ENCODE measurements at places on chromosomes 16 and 17. TPM values are rescaled to one million over a fixed set of nuclear protein-coding genes. Genes with fewer than 3 reads are reported as not detected.
A peak's percentile ranks its signal among the peaks of the same experiment; 100 is the strongest.

DNA sequence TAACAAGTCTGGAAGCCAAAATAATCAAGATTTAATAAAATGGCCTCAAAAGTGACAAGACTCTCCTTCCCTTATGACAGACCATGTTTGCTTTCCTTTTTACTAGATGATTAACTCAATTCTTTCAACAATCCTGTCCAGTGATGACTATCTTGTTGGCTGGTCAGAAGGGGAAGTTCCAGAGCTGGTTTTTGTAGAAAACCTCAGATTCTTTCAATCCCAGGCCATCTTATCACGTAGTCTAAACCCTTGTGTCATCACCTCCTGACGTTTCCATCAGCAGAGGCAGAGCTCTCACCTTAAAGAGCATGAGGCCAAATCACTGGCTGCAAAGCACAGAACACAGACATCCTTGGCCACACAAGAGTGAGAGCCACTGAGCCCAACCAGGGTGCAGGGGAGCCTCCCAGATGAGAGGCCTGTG lies 125.3 kb downstream of the ANKRD11 start:
- DNase-seq, result peak; percentile 68

DNA sequence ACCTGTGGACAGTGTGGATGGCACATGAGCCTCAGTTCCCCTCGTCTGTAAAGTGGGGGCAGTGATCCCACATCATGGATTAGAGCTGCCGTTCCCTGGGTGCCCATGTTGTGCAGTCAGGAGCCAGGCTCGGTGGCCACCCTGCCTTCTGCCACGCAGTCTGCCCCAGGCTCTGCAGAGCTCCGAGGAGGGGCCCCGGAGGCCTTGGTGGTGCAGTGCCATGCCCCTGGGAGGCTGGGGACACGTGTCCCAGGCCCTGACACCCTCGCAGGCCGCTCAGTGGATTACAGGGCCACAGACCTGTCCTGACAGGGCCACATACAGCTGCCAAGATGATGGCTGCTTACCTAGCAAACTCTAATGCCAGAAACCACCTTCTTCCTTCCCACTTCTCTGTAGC lies 59.7 kb upstream of the ZNF469 start:
- DNase-seq, result no peak

GRCh38 chr17:5840811-5841446 lies 229.2 kb upstream of the WSCD1 start:
- DNase-seq, result no peak

- DNase-seq, result no peak
Measured at GRCh38 chr17:5871666-5872065, 198.5 kb upstream of the WSCD1 start.

GRCh38 chr17:7992516-7992915 lies 9.9 kb upstream of the GUCY2D start:
- DNase-seq, result peak; percentile 99

DNA sequence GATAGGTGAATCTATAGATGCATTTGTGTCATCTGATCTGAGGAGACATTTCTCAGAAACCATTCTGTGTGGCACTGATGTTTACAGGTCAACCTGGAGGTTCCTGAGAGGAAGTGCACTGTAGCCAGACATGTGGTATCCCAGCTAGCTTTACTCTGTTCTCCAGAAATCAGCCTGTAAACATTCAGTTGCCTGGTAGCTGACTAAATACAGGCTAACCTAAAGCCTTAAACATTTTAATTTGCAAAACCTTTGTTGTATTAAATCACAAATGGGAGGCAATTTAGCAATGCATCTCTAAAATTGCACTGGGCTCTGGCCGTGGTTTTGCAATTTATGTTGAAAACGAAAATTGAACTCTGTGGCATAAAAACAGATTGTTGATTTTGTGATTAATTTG lies 207.6 kb downstream of the FTO start:
- no peak for DNase-seq

DNA sequence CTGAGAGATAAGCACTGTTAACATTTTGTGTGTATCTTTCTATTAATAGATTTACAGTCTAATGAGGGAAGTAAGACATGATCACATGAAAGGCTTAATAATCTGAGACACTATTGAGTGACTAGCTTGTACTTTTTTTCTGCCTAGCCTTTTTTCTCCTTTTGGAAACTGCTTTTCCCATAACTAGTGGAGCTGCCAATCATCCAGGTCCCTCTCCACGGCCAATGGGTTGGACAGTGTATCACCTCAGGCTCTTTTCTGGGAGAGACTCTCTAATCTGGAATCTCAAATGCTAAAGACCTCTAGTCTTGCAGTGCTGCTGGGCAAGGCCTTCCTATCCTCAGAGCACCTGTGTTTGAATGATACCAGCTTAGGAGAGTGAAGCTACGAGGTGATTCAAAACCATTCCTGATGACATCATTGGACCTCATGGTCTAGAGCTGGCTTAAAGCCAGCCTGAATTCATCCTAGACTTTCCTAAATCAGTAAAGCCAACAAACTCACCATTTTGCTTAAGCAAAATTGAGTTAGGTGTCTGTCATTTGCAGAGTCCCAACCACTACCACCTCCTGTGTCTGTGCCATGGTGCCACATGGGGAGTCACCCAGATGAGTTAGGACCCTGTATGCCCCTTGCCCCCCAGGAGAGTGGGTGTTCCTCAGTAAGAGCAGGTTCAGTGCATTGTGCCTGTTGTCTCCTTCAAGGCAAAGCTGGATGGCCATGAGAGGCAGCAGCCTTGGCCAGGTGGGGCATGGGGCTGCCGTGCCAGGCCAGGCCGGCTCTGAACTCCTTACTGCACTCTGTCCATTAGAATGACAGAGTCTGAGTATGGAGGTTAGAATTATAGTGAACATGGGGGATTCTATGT lies 62.9 kb downstream of the SPECC1 start:
- peak; percentile 31 for DNase-seq

- peak; percentile 10 for DNase-seq
Measured at GRCh38 chr17:41308251-41308917, 725 bp downstream of the KRTAP16-1 start.

DNA sequence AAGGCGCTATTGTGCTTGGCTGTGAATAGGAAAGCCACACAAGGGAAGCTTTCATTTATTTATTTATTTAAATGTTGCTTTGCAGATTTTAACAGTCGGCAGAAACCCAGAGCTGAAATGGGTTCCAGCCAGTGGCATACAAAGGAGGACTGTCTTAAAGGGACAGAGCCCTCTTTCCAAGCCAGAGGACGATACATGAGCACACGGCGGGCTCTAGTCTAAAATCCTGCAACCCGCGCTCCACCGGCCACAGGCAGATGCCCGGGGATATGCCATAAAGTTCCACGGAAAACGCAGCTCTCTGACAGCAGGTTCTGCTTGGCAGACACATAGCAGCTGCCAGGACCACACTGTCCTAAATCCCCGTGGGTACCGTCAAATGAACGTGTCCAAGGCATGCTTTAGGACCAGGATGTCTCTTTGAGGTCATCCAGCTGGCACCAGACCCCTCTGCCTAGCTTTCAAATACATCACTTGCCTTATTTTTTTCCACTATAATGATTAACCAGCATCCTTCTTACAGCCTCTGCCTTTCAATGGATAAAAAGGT lies 64.6 kb downstream of the CYTH1 start:
- no peak for DNase-seq

DNA sequence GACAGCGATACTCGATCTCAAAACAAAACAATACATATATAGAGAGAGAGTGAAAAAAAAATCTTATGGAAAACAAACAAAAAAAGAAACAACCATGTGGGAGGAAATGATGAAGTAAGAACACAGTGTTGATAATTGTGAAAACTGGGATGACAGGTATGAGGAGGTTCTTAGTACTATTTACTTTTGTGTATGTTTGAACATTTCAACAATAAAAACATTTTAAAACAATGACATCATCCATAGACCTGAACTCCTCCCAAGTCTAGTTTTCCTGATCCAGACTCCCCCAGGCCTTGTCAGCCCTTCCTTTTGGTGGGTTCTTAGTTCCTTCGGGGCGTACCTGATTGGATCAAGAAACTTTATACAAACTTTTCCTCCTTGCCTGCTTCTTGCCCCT lies 51.7 kb downstream of the CCDC42 start:
- peak; percentile 69 for DNase-seq

DNA sequence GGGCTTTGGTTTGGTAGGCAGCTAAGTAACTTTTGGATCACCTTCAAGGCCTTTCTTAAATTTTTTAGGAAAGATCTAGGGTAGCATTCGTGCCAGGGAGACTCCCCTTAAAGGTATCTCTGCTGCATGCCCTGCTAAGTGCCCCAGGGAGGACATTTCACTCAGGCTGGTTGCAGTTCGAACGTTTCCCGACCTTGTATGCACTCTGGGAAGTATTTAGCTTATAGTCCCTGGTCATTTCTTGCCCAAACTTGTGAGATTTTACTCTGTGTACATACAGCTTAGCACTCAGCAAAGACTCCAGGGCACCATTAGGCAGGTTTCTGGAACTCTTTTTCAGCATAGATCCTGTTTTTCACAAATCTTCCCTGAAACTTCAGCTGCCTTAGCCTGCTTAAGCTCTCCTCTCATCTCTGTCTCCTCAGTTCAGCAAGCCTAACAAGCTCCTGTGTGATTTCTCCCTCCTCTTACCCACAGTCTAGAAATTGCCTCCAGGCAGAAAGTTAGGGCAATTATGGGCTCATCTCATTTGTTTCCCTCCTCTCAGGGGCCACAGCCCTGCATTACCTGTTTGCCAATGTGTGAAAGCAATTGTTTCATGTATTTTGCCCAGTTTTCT lies 84.6 kb downstream of the MRTFB start:
- peak; percentile 57 for DNase-seq

DNA sequence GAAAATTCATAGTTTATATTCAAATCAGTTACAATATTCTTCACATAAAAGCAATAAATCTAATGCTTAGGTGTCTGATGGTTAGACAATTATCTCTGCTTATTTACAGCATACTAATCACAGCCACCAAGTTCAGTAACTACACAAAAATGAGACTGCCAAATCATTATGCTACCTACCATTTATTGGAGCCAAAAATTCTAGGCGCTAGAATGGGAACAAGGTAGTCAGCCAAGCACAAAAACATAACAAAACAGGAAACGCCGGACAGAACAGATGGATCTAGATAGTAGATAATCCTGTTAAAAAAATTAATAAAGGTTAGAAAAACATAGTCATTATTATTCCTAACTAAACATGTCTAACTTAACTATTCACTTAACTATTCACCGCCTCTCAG lies 3.6 kb downstream of the ARL6IP1 start:
- DNase-seq, result no peak

GRCh38 chr16:69917739-69918138 lies 33.4 kb upstream of the CLEC18A start:
- peak; percentile 94 for DNase-seq

DNA sequence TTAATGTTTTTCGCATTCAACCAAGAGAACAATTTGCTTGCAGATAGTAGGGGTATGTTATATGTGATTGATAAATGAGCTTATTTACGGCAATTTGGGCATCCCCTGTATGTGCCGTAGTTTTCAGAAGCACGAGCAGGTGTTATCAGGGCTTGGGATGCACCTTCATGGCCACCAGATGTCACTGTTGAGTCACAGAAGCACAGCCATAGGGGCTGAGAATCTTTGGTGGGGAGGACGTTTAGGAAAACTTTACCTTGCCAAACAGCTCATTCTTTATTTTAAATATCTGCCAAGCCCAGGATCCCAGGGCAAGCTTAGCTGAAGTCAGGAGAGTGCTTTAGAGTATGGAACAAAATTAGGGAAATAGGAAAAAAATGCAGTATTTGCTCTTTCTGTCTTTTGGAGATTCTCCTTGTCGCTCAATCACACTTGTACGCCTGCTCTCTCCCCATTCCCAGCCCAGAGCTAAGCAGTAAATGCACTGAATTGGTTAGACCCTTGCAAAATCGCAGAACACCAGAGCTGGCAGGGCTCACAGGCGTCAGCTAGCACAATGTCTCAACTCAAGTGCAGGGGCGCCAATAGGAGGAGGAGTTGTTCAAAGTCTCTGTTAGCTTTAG lies 93.6 kb upstream of the MPHOSPH6 start:
- DNase-seq, result peak; percentile 54

DNA sequence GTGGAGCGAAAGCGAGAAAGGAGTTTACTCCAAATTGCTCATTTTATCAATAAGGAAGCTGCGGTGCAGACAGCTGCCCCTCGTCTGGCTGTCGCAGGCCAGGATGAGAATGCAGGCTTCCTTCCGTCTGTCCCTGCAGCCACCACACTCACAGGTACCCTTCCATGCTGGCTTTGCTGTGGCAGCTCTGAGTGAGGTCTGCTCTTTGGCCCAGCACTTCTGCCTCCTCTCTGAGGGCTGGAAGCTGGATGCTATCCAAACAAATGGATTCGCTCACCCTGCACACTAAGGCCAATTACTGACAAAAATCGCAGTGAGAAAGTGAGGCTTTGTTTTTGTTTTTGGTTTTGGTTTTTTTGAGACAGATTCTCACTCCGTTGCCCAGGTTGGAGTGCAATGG lies 7.0 kb downstream of the ARMC7 start:
- DNase-seq, result no peak

DNA sequence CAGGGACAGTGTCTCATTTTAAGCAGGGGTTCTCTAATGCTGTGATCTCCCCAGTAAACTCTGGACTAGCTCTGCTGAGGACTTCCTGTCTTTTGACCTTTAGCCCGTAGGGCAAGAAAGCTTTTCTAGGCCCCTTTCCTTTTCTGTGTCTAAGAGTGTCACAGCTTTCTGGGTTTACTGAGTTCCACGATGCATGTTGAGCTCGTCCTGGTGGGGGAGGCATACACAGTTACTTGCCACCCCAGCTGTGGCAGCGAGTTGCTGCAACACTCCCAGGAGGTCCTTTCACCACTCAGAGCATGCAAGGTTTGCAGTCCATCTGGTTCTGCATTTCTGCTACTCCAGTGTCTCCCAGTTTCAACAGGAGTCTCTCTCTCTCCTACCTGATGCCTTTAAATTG lies 23.7 kb downstream of the NOD2 start:
- DNase-seq, result no peak

- no peak for DNase-seq
Measured at GRCh38 chr16:85113913-85114312, 1.6 kb upstream of the CIBAR2 start.

DNA sequence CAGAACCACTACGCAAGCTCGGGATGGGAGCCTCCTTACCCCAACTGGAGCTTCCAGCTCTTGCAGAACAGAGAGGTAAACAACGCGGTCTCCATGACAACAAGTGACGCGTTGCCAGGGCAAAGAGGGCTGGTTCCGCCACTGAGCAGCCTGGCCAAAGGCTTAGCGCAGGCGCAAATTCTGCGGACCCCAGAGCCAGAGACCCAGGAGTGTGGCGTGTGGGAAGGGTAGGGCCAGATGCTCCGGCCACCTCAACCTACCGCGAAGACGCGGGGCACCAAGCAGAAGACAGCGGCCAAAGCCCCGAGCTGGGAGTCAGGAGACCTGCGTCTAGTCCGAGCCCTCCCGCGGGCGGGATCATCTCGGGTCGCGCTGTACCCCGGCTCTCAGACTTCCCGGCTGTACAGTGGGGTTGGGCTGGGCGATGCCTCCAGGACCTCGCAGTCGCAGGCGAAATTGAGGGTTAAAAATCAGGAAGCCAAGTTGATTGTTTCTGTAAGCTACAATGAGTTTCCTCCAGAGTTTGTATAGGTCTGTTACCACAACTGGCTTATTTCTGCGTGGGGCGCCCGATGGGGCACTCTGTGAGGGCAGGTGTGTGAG lies at the start of gene TEKT1:
Gene TEKT1 (minus strand): TSS at position 69 of the 603 bp plus-strand sequence. CDS start 1,353 bp downstream, outside the sequence.
- DNase-seq, result peak; percentile 78

The RNF167 gene
- total RNA-seq, result 15.8 TPM

The ESRP2 gene
- total RNA-seq, result 49.0 TPM

The TMC7 gene
- 3.1 TPM for total RNA-seq

The SMARCD2 gene
- total RNA-seq, result 112 TPM

The TAC4 gene
- total RNA-seq, result not detected

The CHST4 gene
- total RNA-seq, result under 0.01 TPM

The RHBDL1 gene
- total RNA-seq, result 14.0 TPM

The CLEC18A gene
- 1.0 TPM for total RNA-seq

The TEX14 gene
- under 0.01 TPM for total RNA-seq

The PLEKHH3 gene
- total RNA-seq, result 26.9 TPM

The HSPB9 gene
- total RNA-seq, result not detected

The TANC2 gene
- total RNA-seq, result 139 TPM
